LHCN-M2 (cell line): ENCODE measurements at places on chromosomes 11 and 22. TPM values are rescaled to one million over a fixed set of nuclear protein-coding genes. Genes with fewer than 3 reads are reported as not detected.
A peak's percentile ranks its signal among the peaks of the same experiment; 100 is the strongest.

DNA sequence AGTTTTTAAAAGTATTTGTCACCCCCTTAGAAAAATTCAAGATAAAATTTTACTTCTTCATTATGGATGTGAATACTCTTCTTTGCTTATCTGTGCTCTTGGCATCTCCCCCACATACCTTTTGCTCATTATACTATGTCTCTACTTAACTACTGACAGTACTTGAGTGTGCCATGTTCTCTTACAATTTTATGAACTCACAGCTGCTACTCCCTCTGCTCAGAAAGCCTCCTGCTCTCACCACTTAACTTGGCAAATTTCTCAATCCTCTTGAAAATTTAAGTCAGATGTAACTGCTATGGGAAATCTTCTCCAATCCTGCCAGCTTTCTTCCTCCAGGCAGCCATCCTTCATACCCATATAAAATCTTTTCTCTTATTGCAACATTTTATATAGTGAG lies 163.4 kb downstream of the CNTN5 start:
- no peak for DNase-seq

GRCh38 chr11:77039491-77040400 lies 5.5 kb downstream of the B3GNT6 start:
- DNase-seq, result peak; percentile 39

GRCh38 chr22:47030143-47030661 lies 267.8 kb downstream of the TBC1D22A start:
- DNase-seq, result no peak

DNA sequence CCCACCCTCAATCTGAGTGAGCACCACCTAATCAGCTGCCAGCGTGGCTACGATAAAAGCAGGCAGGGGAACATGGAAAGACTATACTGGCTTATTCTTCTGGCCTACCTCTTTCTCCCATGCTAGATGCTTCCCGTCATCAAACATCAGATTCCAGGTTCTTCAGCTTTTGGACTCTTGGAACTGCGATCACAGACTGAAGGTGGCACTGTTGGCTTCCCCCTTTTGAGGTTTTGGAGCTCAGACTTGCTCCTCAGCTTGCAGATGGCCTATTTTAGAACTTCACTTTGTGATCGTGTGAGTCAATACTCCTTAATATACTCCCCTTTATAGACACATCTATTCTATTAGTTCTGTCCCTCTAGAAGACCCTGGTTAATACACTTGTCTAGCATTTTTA lies 543.7 kb upstream of the RAG2 start:
- no peak for DNase-seq

DNA sequence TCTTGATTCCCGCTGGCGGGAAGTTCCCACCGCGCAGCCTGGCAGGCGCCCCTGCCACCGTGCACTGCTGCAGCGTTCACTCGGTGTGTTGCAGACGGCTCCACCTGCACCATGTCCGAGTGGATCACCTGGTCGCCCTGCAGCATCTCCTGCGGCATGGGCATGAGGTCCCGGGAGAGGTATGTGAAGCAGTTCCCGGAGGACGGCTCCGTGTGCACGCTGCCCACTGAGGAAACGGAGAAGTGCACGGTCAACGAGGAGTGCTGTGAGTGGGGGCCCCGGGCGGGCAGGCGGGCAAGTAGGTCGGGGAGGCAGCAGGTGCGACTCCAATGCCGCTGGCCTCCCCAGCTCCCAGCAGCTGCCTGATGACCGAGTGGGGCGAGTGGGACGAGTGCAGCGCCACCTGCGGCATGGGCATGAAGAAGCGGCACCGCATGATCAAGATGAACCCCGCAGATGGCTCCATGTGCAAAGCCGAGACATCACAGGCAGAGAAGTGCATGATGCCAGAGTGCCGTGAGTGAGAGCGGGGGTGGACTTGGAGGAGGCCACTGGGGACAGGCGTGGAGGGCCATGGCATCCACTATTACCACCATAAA lies 99.7 kb downstream of the RRAS2 start:
- DNase-seq, result no peak

- DNase-seq, result peak; percentile 17
Measured at GRCh38 chr11:14148653-14149273, 186.2 kb downstream of the SPON1 start.

GRCh38 chr22:30015229-30015797 lies 65.0 kb upstream of the HORMAD2 start:
- peak; percentile 33 for DNase-seq

GRCh38 chr22:23695571-23696325 lies 4.9 kb downstream of the RGL4 start:
- no peak for DNase-seq

DNA sequence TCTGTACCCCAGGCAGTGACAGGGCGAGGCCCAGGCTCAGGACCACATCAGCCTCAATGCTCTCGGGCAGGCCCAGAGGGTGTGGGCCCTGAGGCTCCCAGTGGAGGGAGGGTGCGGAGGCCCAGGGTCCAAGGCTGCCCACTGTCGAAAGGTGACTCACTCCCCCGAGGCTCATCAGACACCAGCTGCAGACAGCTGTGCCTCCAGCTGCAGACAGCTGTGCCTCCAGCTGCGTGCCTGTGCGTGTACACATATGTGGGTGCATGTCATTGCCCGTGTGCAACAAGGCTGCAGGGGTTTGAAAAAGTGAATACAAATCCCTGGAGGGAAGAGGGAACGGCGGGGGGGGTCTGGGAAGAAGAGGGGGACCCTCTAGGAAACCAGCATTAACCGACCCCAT lies 134.3 kb downstream of the BRD1 start:
- no peak for DNase-seq

DNA sequence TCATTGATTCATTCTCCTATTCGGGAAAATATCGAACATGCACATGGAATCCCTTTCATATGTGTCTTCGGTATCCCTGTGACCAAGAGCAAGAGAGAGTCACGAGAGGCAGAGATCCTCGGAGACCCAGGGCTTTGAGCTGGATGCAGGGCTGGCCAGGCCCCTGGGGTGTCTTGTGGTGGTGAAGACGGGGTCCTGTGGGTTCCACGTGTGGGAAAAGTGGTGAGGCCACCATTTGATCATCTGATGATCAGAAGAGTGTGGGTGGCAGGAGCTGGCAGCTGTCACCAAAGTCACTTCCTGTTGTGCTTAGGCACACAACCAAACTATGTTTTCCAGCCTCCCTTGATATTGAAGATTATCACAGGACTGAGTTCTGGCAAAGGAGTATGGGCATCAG lies 94.0 kb downstream of the BRD1 start:
- no peak for DNase-seq

DNA sequence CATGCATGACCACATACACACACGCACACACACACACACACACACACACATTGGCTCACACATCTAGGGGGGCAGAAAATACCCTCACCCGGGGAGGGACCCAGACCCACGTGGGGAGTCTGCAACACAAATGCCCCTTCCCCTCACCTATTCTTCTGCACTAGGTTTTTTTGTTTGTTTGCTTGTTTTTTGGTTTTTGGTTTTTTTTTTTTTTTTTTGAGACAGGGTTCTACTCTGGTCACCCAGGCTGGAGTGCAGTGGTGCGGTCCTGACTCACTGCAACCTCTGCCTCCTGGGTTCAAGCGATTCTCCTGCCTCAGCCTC lies 28.4 kb downstream of the WEE1 start:
- DNase-seq, result no peak

- no peak for DNase-seq
Measured at GRCh38 chr11:92644595-92645445, 324.6 kb upstream of the MTNR1B start.

The MOV10L1 gene
- total RNA-seq, result 0.23 and 0.32 TPM in 2 replicates

The MYEOV gene
- total RNA-seq, result 11.8 and 21.0 TPM in 2 replicates

The GLYAT gene
- total RNA-seq, result not detected in 2 replicates

The CRYBB2 gene
- total RNA-seq, result not detected in 2 replicates

The GNB1L gene
- 11.3 and 14.0 TPM in 2 replicates for total RNA-seq

The SLN gene
- not detected in 2 replicates for total RNA-seq

The PTPRJ gene
- total RNA-seq, result 1.4 and 8.0 TPM in 2 replicates

The FBLN1 gene
- total RNA-seq, result 34.4 and 37.6 TPM in 2 replicates

The OR5W2 gene
- not detected in 2 replicates for total RNA-seq

The BTBD18 gene
- not detected in 2 replicates for total RNA-seq

The OR5P2 gene
- not detected in 2 replicates for total RNA-seq

The UBASH3B gene
- 8.0 and 12.8 TPM in 2 replicates for total RNA-seq
